ENCODE measurements at places on chromosomes 2 and 18.

- no peak for DNase-seq
Measured at GRCh38 chr2:178241844-178242551, 47.7 kb downstream of the OSBPL6 start.

GRCh38 chr2:239731422-239731821, 293.7 kb downstream of the NDUFA10 start:
- DNase-seq: no peak

- peak; percentile 82 for DNase-seq
Measured at GRCh38 chr2:197310271-197310985, at the start of gene ANKRD44. Gene ANKRD44 (minus strand): TSS chr2:197310780. CDS start chr2:197310604, 176 bp downstream.

DNA sequence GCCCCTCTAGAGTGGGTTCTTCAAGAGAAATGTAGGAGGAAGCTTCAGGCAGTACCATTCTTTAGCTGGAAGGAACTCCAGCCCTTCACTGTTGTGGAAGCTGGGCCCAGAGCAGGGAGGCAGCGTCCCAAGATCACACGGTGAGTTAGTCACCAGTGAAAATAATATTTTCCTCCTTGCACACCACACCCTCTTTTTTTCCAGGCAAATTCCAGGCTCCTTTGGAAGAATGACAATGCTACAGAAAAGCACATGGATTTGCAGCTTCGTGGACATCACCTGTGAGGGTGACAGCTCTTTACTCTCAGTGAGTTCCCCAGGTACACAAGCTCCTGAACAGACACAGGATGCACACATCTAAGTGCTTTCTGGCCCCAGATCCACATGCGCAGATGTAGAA, 157.1 kb downstream of the COL6A3 start:
- DNase-seq: no peak

DNA sequence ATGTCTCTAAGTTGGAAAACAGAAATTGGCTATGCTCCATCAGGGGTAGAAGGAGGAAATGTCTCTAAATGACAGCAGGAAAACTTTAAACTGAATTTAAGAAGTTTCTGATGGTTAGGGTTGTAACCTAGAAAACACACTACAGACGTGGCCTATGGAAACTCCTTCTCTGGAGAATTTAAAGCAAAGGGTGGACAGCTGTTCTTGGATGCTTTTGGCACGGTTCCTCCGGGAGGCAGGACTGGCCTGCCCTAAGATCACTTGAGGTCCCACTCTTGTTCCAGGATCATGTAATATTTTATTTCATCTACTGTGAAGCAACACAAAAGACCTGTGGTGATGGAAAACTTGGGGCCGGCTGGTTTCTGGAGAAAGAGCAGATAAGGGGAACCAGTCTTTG, 77.0 kb downstream of the NRP2 start:
- no peak for DNase-seq

DNA sequence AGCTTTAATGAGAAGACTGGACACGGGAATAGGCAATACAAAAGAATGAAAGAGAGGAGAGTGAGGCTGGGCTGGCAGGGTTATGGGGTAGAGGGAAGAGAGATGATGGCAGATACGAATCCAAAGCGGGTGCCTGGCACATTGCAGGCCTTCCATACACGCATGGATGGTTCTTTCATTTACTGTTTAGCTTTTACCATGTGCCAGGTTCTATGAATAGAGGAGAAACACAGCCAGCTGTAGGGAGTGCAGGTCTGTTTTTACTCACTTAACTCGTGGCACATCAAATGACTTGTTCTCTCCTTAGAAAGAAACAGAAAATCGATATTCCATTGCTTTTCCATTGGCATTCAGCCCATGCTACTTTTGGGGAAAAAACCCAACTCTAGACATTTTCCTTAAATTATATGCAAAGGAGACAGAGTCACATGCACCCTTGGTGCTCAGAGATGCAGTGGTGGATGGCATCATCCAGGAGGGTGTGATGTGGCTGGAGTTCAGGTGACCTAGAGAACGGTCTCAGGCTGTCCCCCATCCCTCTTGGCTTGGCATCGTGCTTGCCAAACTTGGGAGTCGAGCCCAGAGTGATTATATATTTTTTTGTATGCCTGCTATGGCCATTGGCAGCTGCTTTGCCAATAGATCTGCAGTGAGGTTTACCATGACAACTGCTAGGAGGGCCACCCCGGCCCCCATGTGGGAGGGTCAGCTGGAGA, 6.2 kb downstream of the LTBP1 start:
- no peak for DNase-seq

- no peak for DNase-seq
Measured at GRCh38 chr2:16288371-16289112, 348.2 kb downstream of the MYCN start.

DNA sequence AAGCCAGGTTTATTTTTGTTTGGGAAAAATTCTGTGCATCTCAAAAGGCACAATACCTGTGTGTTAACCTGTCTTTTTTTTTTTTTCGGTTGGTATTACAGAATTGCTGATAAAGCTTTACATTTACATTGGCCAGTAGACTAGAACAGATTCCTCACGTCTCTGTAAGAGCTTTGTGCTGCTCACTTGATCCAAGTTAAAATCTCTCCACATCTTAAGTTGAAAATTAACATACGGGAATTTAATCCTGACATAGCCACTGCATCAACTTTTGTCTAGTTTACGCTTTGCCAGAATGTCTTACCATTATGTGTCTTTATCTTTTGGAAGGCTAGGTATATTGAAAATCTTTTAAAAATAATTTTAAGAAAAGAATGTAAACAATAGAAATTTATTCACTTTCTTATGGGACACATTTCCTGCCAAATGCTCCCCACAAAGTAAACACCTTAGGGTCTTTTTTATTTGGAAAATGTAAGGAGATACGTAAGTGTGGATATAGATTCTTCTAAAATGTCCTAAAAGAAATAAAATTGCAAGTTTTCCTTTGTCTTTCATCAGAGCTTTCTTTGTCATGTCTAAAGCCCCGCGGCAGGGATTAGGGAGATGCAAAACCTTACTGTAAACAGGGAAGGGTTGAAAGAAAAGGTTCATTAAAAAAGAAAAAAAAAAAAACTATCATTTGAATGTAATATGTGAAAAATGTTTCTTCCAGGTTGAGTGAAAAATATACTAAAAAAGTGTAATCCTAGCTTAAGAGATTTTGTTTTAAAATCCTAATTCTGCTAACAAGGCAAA, 912.8 kb downstream of the NRXN1 start:
- DNase-seq: no peak

GRCh38 chr2:102168026-102168771, 18.6 kb upstream of the IL1RL2 start:
- no peak for DNase-seq

DNA sequence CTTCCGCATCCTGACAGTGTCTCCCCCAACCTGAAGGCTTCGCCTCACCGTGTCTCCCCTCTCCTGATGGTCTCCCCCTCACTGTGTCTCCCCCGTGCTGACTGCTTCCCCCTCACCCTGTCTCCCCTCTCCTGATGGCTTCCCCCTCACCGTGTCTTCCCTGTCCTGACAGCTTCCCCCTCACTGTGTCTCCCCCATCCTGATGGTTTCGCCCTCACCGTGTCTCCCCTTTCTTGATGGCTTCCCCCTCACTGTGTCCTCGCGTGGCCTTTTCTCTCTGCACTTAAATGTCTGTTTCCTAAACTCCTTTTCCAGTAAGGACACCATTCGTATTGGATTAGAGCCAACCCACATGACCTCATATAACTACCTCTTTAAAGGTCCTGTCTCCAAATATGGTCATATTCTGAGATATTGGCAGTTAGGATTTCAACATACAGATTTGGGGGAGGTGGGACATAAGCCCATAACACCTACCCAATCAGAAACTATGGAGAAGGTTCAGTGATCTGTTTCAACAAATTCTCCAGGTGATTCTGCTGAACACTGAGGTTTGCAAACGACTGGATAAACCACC, 47.9 kb upstream of the RAB27B start:
- DNase-seq: no peak

DNA sequence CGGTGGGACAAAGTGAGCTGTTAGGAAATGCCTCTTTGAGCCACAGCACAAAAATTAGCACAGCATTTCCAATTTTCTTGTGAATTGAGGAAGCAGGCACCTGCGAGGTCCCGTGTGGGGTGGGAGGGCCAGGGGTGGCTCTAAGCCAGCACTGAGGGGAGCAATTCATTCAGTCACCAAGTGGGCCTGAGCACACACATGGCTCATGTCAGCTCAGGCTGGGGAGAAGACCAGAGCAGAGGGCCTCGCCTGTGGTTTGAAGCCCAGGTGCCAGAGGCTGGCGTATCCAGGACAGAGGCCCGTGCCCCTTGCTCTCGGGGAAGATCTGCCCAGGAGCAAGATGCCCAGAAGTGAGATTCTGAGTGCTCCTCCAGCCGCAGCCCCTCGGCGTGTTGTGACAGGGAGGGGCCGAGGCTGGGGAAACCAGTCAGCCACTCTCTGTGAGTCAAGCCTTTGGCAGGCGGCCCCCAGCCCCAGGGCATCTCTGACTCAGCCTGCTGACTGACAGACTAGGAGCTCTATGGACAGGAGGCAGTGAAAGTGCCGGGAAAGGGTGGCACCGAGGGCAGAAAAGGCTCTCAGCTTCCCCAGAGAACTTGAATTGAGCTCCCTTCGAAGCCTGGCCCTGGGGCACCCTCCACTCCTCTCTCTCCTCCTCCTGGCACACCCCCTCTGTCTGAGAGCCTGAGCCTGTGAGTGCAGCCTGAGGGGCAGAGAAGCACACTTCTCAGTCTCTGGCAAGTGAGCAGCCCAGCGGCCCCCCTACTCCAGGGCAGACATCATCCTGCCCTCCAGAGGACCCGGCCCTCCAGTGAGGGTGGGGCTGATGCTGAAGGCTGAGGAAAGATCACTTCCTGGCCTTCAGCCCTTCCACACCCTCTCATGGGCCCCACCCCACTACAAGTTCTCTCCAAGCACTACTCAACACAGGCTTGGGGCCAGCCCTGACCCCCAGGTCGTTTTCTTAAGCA, 32.3 kb downstream of the CYP26B1 start:
- no peak for DNase-seq

GRCh38 chr2:215028231-215028630, 110.2 kb downstream of the ABCA12 start:
- no peak for DNase-seq

- no peak for DNase-seq
Measured at GRCh38 chr2:119157850-119158511, 570 bp downstream of the C1QL2 start.
